ENCODE measurements at places on chromosomes 2 and 18.

DNA sequence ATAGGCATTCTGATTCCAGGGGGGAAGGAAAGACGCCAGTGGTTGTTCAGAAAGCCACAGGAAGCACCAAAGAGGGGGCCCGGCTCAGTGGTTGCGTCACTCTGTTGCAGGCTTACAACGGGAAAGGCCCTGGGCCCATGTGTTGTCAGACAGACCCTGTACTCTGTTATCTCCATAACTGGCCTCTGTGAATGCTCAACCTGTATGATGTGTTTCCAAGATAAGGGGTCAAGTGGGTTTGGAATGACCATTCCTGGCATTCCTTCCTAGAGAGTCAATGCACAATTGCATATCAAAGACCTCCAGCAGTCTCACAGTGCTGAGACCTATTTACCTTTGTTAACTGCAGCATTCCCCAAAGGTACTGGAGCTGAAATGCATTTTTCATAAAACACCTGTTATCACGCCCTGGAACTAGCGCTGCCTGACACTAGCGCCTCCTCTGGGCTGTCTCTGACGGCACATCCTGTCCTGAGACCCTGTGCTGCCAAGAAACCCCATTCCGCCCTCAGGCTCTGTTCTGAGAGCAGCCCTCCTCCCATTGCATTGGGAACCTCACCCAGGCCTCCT is 13.2 kb upstream of the LRRFIP1 start:
- no peak for DNase-seq

DNA sequence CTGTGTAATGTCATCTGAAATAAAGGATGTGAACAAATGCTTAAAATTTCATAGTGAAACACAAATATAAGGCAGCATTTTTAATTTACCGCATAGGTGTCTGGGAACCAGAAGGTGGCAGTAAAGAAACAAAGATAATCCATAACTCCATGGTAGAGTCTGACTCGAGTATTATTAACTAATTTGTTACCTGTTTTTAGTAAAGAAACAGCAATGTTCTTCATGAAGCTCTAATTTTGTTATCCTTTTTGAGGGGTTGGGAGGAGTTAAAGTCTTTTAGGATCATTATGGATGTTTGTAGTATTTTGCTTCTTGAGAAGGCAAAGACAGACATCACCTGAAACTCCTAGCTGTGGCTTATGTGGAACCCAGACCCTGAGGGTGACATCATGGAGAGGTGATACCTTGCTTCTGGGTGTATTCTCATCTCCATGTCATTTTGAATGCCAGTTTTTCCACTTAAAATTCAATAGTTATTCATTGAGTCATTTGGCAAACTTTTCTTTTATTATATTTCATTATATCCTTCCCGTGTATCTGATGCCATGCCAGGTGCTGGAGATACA is 286.2 kb upstream of the EPAS1 start:
- DNase-seq: no peak

DNA sequence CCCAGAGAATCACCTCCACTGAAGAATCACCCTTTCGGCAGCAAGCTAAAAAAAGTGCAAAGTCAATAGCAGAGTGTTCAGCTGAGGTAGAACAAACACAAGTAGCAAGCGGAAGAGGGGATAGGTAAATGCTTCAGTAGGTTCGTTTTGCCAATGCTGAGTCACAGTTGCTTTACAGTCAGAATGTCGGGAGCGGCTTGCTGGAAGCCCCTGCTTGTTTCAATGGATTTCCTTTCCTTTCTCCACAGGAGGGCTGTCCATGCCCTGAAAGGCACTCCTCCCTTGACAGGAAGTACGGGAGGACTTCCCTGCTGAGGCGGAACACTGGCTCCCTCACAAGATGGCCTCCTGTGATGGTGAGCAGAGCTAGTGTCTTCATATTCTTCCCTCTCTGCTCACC is 146.2 kb upstream of the LYPD1 start:
- no peak for DNase-seq

- DNase-seq: no peak
Measured at GRCh38 chr2:143398781-143399180, 269.6 kb downstream of the ARHGAP15 start.

Data from AG09319 (cell line).